ENCODE measurements at places on chromosomes 16 and 17.

DNA sequence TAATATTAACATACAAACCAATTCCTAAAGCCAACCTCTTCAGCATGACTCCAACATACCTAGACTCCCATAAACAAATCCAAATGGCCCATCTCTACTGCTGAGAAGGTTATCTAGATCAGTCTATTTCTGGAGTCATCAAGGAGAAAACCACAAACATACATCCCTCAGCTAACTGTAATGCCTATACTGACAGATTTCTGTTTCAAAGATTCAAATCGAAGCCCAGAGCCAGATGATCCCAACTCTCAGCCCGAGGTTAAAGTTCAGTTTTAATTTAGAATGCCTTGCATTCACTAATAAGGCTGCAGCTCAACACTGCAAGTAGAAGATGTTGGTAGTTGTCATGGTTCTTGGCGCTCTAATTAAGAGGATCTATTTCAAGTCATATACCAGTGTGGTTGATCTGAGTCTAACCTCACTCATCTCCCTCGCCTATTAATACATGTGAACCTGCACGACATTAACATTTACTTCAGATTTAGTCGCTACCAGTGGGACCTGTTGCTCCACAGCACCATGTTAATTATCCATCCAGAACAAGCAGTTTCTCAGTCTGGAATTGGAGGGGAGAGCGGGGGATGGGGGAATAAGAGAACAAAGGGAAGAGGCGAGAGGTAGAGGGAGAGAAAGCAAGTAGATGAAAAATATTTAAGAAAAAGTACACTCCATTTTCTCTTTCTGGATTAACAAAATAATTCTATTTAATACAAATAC is 15.4 kb downstream of the PHF12 start:
- no peak for DNase-seq

DNA sequence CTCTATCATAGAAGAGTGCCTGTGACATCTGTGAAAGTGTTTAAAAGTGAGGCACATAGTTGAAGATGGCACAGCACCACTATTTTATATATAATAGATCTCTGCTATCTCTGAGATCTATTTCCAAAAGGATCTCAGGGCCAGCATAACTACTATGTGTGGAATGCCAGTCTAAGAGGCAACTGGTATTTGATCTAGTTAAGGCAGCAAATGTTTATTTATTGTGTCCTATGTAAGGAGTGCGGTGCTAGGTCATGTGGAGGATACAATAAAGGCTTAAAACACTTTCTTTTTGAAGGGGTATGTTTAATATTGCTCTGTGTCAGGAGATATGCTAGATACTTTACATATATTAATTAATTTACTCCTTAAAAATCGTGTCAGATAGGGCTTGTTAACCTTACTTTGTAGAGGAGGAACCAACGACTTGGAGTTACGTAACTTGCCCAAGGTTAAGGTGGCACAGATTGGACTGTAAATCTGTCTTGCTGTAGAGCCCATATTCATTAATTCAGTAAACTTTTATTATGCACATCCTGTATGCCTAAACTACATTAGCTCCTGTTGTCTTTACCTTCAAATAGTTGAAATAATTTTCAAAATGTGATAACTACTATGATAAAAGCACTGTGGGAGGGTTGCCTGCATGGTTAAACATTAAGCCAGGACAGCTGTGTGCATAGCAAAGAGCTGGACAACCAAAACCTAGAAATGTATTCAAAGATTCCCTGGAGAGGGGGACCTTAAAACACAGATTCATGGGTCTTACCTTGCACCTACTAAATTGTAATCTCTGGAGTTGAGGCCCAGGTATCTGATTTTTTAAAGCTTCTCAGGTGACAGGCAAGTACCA is 83.3 kb downstream of the NLK start:
- no peak for DNase-seq

GRCh38 chr16:17431968-17432625 is 38.7 kb downstream of the XYLT1 start:
- DNase-seq: no peak

DNA sequence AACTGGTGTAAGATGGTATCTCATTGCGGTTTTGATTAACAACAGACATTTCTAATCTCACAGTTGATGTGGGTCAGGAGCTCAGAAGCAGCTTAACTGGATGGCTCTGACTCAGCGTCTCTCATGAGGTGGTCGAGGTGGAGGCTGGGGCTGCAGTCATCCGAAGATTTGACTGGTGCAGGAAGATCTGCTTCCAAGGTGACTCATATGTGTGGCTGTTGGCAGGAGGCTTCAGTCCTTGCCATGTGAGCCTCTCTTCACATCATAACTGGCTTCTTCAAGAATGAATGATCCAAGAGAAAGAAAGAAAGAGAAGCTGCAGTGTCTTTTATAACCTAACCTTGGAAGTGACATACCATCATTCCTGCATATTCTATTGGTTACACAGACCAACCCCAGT is 376.1 kb downstream of the SEC14L1 start:
- peak; percentile 69 for DNase-seq

DNA sequence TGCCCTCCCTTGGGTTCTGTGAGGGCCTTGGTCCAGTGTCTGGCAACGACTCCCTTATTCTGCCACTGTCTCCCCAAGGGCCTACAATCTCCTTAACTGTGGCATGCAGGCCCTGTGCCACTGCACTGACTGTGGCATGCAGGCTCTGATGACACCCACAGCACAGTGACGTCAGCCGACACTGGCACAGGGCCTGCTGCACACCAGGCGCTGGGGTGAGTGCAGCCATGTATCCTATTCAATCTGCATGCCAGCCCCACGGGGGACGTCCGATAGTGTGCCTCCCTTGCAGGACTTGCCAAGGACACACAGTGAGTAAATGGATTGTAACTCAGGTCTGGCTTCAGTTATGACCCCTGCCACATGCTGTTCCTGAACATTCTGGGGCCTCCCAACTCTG is 39.8 kb upstream of the RASD1 start:
- no peak for DNase-seq

DNA sequence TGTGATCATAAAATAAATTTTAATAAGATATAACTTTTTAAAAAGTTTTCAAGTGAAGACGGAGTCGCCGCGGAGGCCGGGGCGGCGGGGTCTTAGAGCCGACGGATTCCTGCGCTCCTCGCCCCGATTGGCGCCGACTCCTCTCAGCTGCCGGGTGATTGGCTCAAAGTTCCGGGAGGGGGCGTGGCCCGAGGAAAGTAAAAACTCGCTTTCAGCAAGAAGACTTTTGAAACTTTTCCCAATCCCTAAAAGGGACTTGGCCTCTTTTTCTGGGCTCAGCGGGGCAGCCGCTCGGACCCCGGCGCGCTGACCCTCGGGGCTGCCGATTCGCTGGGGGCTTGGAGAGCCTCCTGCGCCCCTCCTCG is at the start of gene FOXC2:
FOXC2 (plus strand) TSS at position 229 of the 365 bp plus-strand sequence. CDS start 507 bp downstream, outside the sequence.
- DNase-seq: no peak

GRCh38 chr17:27554152-27554551 is 76.8 kb upstream of the LGALS9 start:
- no peak for DNase-seq

Measured in RKO (cell line).